Posterior cingulate gyrus (tissue), 11 donors: ENCODE measurements at places on chromosomes 1 and 21.

- no peak for DNase-seq
Observed at GRCh38 chr1:26440259-26440658, 8.1 kb downstream of the DHDDS start.

DNA sequence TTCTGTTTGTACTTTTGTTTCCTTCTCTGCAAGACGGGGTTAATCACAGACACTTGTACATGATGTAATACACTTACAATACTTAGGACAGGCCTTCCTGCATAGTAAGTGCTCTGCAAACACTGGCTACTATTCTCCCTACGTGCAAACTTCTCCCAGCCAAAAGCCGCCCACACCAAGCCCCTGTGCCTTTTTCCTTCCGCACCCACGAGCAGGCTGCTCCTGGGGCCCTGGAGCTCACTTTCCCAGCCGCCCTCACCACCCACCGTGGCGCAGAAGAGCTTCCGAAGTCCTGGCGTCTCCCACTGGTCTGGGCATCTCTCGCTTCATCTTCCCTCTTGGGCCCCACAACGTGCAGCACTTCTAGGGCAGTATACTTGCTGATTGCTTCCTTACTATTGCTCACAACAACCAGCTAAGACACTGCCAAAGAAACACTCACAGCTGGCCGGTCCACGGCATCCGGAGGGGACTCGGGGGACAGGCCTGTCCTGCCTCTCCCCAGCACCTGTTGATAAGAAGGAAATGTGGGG, 22.5 kb upstream of the GPR157 start:
- no peak for DNase-seq

DNA sequence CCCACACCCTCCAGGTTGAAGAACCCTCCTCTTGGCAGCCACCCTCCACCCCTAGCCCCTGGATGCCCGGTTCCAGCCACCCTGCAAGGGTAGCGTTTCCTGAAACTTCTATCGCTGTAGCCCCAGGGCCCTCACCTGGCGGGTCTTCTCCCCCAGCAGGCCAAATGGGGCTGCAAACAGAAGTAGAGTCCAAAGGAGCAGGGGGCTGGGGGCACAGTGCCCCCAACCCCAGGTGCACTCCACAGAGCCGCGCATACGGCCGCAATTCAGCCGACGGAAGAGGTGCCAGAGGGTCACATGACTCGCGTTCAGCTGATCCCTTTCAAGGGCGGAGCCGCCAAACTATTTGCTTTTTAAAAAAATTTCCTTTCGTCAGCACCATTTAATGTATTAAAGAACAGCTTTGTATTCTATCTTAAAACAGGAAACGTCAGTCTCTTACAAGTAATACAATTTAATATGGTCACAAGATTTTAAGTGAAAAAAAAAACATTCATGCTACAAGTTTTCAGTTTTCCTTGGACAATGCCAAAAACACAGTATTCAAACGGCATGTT, at the start of gene GLMP:
GLMP (minus strand) TSS at position 289 of the 557 bp plus-strand sequence; CDS start at position 255, 34 bp downstream.
- peak; percentile 78 for DNase-seq

DNA sequence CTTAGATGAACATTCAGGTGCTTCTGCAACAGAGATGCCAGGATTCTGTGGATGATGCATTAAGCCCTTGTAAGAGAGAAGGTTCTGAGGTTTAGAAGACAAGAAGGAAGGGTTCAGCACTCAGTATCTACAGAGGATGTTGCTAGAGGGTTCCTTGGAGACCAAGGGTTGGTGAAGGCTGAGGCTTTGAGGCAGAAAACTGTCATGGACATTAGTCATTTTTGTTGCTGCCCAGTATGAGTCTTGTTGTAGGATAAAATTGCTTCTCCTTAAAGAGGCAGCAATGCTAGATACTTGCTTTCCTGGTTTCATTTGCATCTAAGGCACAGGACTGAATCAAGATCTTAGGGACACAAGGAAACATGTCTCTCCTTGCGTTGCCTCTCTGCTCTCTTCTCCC, 319.4 kb upstream of the NFIA start:
- DNase-seq, result no peak

- peak; percentile 32 for DNase-seq
Observed at GRCh38 chr21:32726839-32727686, 750 bp downstream of the SYNJ1 start.

DNA sequence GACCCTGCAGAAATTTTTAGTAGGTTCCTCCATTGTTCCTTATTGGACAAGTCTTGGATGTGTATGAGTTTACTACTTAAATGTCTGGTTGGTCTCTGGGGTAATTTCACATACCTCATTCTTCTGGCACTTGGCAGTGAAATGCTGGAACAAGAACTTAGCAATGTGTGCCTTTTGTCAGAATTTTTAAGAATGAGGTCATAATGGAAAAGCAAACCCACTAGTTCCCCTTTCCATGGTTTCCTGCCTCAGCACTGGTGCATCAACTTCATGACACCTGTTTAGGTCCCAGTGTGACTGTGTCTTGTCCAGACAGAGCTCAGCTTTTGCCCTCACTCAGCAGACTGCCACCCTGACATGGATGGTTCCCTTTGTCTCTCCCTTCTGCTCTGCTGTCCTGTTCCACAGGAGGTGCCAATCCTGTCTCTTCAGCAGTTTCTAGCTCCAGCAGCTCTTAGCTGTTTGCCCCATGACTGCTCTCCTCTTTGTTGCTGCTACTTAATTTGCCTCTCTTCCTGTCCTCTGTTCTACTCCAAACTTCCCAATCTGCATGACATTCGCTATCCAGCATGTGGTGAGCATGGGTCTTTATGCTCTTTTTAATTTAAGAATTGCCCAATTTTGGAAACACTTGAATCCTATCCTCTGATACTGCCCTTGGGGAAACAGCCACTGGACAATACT, 135.6 kb downstream of the CYYR1 start:
- DNase-seq, result no peak

GRCh38 chr21:18253221-18253620, 8.6 kb downstream of the CHODL start:
- no peak for DNase-seq

DNA sequence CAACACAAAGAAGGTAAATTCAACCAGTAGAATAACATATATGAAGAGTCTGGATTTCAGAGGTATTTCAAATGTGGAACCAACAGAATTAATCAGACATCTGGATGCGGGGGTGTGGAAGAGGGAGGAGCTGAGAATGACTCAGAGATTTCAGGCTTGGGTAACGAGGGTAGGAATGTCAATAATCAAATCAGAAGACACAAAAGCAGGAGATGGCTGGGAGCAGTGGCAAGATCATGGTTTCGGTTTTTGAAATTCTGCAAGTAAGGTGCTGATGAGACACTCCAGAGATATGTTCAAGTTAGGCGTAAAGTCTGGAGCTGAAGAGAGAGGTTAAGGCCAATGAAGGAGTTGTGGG, 64.0 kb downstream of the PLPPR5 start:
- no peak for DNase-seq

DNA sequence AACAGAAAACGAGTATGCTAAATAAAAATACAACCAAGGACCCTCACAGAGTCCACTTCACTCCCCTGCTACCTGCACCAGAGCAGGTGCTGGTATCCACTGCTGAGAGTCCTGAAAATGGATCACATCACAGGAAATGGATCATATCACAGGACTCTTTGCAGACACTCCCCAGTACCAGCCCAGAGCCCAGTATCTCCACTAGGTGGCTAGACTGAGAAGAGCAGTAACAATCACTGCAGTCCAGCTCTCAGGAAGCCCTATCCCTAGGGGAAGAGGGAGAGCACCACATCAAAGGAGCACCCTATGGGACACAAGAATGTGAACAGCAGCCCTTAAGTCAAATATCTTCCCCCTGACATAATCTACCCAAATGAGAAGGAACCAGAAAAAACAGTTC, 28.0 kb downstream of the AGBL4 start:
- no peak for DNase-seq

DNA sequence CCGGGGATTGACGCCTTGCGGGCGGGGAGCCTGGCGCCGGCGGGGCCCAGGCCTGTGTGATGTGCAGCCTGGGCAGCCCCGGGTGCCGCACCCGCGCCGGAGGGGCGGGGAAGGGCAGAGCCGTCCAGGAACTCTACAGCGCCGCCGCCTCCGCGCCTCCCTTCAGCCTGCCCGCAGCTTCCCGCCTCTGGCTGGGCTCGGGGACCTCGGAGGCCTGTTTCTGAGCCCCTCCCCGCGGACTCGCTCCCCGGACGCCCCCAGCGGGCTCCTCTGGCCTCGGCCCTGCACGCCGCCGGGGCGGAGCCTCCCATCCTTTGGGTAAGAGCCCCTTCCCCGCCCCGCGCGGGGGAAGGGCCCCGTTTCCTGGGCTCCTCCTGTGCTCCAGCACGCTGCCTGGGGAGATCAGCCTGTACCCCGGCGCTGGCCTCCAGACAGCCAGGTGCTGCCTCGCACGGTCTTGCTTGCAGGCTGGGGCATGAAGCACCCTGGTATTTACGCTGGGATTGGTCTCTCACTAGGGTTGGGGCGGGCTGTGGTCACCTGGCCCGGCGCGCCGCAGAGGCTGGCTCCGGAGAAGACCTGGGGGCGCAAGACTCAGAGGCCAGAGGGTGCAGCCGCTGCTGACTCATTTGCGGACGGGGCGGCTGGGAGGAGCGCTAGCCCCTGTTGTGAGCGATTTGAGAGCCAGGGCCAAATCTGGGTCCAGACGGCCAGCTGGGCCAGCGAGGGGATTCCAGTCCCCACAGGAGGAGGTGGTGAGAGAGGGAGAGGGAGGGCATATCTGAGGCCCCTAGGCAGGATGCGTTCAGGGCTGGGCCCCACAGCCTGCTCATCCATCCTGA, 5.7 kb upstream of the ACOT11 start:
- DNase-seq, result peak; percentile 84

- no peak for DNase-seq
Observed at GRCh38 chr1:63679076-63679475, 85.9 kb downstream of the PGM1 start.

- DNase-seq, result no peak
Observed at GRCh38 chr21:26042181-26042876, 128.2 kb downstream of the APP start.

DNA sequence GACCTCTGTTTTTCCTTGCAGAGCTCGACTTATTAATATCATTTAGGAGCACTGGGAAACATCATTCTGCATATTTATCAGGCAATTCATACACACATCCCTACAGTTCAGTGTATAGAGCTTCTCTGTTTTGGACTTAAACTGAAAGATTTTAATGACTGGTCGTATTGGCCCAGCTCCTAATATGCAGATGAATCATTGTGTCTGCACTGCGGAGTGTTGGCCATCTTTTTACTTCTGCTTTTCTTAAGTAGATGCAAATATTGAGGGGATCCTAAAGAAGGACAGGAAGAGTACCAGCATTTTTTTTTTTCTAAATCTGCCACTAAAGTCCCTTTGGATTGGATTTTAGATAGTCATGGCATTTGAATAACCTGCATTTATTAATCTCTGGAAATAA, 154.8 kb downstream of the BACH1 start:
- no peak for DNase-seq

DNA sequence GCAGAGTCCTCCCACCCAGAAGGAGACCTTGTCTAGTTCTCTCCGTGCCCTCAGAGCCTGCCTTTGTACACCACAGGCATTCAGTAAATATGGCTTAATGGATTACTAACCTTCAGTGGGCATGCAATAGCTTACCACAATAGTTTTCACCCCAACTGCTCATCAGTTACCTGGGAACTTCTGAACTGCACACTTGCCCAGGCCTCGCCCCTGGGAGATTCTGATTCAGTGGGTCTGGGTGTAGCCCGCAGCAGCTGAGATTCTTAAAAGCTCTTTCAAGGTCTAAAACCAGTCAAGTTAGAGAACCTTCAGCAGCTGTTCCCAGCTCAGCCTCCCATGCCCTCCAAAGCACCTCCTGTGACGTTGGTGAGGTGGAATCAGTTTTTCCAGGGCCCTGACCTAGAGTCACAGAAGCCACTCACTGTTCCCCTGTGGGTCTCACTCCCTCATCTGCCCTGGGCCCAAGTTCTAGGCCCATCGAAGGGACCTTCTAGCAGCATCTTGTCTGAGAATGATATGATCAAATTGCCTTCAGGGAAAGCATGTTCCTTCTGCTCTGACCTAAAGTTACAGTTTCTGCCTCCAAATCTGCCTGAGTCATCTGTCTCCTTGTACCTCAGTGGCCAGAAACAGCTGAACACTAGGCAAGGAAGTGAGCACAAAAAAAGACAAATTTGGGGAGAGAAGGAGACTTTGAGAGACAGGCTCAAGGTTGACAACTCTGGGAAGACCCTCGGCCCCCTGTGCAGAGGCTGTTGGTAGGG, 10.8 kb downstream of the ASAP3 start:
- no peak for DNase-seq

DNA sequence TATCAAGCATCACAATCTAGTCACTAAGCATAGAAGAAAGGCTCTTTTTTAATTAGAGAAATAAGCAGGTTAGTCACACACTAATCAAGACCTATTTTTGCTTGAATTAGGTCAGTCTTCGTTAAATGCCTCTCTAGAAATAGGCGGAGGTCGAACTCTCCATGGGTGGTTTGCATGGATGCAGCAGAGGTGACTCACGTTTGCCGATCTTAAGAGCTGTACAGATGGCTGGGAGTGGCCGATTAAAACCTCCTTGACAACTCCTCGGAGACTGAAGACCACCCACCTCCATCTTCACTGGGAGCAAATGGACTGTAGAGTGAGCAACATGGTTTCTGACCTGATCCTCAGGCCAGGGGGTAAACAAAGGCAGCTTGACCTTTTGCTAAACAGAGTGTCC, 249.3 kb downstream of the ZNF648 start:
- DNase-seq, result no peak

GRCh38 chr1:9194024-9194423, 40.5 kb upstream of the H6PD start:
- DNase-seq, result peak; percentile 13

GRCh38 chr1:56973923-56974742, 8.3 kb upstream of the C8B start:
- no peak for DNase-seq

DNA sequence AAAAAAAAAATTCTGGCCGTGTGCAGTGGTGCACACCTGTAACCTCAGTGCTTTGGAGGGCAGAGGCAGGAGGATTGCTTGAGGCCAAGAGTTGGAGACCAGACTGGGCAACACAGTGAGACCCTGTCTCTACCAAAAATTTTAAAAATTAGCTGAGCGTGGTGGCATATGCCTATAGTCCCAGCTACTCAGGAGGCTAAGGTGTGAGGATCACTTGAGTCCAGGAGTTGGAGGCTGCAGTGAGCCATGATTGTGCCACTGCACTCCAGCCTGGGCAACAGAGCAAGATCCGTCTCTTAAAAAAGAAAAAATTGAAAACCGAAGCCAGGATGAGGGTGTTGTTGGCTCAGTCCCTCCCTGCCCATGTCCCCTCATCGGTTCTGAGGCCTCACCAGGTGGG, 55.9 kb upstream of the PAX7 start:
- no peak for DNase-seq

DNA sequence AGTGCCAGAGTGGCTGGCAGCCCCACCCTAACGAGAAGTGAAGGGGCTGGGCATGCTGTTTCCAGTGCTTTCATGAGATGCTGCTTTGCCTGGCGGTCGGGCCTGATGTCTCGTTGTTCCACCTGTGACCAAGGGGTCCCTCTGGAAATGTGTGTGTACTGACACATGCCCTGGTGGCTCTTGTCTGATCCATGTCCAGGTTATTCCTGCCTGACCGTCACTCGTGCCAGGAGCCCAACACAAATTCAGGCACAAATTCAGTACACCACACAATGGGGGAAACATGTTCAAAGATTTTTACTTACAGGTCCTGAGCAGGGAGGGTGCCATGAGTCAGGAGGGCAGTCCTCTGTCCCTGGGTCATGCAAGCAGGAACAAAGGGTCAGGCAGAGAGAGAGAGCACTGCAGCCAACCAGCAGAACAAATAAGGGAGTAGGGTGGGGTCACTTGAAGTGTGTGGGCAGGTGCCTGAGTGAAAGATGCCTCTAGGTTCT, 76.3 kb downstream of the ADARB1 start:
- peak; percentile 62 for DNase-seq

- DNase-seq, result no peak
Observed at GRCh38 chr1:91526496-91526895, 25.8 kb downstream of the CDC7 start.

- no peak for DNase-seq
Observed at GRCh38 chr1:210536254-210536961, 207.7 kb downstream of the HHAT start.
